ENCODE measurements at places on chromosomes 7 and 10. TPM values are rescaled to one million over a fixed set of nuclear protein-coding genes. Genes with fewer than 3 reads are reported as not detected.
A peak's percentile ranks its signal among the peaks of the same experiment; 100 is the strongest.

CFAP69 gene
- total RNA-seq = 9.3 TPM

DNA sequence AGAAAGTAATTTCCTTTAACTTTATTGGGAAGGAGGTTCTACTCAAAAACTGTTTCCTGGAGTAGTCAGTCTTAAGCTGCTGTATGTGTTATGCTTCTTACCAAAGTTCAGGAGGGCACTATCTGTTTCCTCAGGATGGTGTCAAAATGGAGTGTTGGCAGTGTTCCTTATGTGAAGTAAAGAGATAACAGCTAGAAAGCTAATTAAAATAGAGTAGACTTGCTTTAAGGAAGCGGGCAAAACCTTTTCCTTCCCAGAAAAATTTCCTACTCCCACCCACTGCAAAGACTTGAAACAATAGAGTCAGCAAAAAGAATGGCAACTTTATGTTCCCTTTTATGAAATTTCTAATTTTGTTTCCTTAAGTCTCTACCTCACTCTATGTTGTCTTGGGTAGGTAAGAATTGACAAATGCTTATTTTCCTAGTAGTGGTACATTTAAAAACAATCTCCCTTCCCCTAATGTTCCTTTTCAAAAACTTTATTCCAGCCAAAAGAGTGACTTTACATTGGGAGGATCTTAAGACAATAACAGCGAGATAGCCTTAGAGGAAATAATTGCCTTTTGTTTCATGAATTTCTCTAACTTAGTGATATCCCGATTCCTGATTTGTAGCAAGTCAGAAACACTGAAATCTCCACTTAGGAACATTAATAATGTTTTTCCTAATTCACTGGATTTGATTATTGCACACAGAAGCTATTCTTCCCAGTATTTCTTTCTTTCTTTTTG is 26.5 kb upstream of the ENTPD1 start:
- DNase-seq = no peak

DNA sequence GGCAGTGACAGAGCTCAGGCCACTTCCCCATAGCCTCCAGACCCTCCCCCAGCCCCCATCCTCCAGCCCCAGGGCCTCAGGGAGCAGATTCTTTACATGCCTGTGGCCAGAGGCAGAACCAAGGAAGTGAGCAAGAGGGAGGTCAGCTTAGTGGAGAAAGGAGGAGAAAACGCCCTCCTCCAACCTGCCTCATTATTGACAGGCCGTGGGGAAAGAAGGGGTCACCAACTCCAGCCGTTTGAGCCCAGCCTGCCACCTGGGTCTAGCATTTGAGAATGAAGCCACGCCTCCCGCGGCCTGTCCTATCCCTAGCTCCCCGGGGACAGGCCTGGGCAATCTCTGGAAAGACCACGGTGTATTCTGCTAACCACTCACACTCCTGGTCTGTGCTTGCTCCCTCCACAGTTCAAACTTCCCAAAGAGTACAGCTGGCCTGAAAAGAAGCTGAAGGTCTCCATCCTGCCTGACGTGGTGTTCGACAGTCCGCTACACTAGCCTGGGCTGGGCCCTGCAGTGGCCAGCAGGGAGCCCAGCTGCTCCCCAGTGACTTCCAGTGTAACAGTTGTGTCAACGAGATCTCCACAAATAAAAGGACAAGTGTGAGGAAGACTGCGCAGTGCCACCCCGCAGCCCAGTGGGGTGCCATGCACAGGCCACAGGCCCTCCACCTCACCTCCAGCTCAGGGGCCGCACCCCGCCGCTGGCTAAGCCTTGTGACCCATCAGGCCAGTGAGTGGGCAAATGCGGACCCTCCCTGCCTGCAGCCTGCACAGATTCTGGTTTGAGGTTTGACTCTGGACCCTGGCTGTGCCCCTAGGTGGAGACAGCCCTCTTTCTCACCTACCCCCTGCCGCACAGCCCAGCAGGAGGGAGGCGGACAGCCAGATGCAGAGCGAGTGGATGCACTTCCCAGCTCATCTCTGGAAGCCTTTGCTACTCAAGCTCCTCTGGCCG is 14.3 kb upstream of the TRIM8 start:
- no peak for DNase-seq

- no peak for DNase-seq
These were observed 146.5 kb upstream of the PRSS1 start for GRCh38 chr7:142602756-142603155.

GRCh38 chr7:97200018-97200417 is 82.5 kb downstream of the SDHAF3 start:
- DNase-seq = no peak

GRCh38 chr10:30357806-30358205 is 8.7 kb upstream of the MTPAP start:
- no peak for DNase-seq

- no peak for DNase-seq
These were observed 14.9 kb upstream of the ARPC1B start for GRCh38 chr7:99359465-99360154.

DNA sequence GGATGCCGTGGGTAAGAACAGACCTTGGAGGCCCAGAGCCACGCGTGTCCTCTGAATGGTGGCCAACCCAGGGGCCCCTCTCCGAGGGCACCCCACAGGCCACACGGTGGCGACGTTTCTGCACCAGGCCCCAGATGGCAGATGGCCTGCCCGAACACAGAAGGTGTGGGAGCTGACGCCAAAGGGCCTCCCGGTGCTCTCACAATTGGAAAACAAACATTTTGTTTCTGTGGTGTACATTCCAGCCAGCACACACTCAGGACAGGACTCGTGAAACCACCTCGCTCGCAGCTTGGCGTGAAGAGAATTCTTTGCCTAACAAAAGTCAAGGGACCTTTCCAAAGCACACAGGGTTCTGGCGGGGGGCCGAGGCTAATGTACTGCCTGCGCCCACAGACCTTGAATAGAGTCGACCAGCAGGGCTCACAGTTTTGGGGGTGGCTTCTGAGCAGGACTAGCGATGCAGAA is 112.1 kb downstream of the FAM53B start:
- peak; percentile 66 for DNase-seq

DNA sequence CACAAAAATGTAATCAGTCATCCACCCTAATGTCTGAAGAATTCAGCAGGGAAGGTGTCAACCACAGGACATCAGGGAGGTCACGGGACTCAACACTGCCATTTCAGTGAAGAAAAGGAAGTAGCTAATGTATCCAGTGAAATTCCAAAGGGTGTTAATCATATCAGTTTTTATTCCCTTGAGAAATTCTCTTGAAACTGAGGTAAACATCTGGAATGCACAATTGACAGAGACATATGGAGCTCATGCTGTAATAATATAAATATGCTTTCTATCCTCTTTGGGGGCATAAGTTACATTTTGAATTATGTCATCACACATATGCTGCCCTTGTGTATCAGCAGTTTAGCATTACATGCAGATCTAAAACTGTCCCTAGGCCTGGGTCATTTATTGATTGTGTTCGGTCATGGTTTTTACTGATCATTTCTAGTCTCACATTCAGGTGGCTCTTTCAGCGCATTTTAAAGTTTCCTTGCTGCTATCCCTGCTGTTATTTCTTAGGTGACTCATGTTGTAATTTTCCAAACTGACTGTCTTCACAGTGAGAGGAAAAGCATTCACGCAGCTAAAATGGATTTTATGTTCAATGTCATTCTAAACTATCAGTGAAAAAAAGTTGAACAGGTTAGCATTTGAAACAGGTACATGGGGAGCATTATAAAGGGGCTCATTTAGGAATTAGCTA is 273.9 kb downstream of the TSPAN12 start:
- DNase-seq = no peak

DNA sequence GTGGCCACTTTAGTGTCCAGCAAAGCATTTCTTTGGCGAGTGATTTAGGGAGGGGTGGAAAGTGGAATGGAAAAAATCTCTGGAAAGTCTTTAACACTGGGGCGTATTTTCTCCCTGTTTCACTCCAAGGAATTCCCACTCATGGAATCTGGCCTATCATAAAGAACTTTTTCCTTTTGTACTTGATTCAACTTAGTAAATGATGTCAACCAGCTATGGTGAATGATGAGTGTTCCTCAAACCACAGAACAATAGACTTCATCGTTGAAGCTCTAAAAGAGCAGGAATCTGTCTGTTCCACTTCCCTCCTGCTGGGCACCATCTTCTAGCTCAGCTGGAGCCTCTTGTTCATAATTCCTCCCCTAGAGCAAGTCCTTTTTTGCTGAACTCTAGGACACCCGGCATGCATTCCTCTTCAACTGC is 66.5 kb downstream of the EPDR1 start:
- DNase-seq = no peak

Data from ureter (tissue), 1 donor.